ENCODE measurements at places on chromosomes 4 and X.

DNA sequence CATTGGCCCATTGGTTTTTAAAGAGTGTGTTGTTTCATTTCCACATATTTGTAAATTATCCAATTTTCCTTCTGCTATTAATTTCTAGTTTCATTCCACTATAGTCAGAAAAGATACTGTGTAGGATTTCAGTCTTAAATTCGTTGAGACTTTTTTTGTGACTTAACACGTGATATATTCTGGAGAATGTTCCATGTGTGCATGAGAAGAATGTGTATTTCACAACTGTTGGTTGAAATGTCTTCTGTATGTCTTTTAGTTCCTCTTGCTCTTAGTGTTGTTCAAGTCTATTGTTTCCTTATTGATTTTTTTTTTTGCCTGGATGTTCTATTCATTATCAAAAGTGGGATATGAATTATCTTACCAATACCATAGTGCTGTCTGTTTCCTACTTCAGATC is 606.9 kb downstream of the RPA4 start:
- no peak for DNase-seq

DNA sequence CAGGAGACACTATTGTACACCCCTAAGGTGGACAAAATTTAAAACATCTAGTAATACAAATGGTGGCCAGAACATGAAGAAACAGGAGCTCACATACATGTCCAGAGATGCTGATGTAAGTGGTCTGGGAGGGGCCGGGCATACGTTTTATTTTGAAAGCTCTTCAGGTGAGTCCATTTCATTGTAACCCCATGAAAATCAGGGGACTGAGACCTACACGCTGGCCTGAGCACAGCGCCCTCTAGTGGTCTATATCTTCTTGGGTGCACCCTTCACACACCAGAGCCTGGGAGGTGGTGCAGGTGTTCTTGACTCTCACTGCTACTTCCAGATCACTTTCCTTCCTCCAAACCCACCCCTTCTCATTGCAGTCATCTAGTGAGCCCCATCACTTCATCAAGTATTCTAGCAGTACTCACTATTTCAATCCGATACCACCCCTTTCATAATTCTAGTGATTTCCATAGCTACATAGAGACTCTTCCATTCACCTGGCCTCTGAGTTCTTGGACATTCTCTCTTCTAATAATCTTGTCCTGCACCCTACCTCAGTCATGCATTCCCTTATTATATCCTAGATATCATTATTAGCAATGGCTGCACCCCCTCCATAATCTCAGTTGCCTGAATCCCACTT is 4.3 kb upstream of the TLR6 start:
- no peak for DNase-seq

DNA sequence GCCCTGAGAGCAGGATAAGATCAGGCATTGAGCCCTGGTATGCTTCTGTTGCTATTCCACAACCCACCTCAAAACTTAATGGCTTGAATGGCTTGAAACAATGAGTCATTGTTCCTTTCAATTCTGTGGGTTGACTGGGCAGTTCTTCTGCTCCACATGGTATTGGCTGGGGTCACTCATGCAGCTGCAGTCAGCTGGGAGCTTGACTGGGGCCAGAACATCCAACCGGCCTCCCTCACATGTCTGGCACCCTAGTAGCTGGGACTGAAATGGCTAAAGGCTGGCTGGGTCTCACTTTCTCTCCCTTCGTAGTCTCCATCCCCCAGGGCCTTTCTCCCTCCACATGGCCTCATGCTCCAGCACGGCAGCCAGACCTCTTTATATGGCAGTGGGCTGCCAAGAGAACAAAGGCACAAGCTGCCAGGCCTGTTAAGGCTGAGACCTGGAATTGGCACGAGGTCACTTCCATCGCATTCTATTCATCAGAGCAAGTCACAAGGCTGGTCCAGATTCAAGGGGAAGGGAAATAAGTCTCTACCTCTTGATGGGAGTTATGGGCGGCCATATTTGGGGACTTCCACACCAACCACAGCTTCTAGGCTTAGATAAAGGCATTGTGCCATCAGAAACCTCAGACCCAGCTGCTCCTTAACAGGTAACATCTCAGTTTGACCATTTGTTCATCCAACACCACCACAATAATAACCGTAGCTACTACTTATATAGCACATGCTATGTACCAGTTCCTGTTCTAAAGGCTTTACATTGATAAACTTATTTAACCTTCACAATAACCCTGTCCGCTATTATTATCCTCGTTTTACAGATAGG is 159.7 kb upstream of the ATP6AP2 start:
- no peak for DNase-seq

DNA sequence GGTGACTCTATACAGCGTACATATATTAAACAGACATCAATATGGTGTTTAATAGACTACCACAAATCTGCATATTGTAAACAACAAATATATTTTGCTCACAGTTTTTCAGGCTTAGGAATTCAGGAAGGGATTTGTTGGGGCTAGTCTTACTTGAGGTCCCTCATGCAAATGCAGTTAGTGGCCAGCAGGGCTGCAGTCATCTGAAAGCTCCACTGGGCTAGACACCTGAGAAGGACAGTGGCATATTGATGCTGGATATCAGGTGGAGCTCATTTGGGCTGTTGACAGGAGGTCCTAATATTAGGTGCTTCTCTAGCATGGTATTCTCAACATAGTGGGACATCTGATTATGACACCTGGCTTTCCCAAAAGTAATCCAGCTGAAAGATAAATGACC is 493.8 kb upstream of the PABPC4L start:
- DNase-seq = no peak

DNA sequence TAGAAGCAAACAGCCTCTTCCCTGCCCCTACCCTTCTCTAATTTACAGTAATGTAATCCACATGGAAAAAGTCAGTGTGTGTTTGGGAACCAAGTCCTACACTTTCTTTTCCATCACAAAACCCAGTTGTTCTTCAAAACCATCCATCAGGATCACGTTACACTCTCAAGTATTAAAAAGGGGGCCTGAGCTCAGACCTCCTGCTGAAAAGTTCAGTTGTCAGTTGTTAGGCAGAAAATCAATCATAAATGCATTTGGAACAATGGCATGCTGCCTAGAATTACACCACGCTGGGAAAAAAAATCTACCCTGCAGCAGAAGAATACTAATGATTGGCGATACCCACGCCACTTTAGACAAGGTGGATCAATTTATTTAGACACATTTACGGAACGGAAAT is 236.5 kb downstream of the PARM1 start:
- no peak for DNase-seq

- DNase-seq = no peak
Observed at GRCh38 chr4:102736636-102737549, 23.9 kb downstream of the MANBA start.

All from urinary bladder (tissue), 4 donors.